Hematopoietic multipotent progenitor cell treated with erythropoietin and hydrocortisone succinate and interleukin-3 and kit ligand, for 6 days (in vitro differentiated cells): ENCODE measurements at places on chromosomes 4 and X.

DNA sequence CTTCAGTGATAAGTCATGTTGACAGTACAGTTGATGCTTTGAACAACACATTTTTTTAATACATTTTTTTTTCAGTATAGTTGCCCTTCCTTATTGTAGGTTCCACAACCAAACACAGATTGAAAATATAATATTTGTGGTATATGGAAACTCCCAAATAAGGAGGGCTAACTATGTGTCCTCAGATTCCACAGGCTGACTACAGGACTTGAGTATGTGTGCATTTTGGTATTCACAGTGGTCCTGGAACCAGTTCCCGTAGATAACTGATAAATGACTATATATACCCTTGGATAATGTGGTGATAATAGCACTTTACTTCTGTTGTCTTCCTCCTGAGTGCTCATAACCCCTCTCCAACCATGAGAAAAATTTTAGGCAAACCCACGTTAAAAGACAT, 111.6 kb upstream of the NUDT6 start:
- no peak for DNase-seq

GRCh38 chr4:80202190-80202711, 4.9 kb downstream of the PRDM8 start:
- peak; percentile 73 for DNase-seq

- DNase-seq: no peak
Observed at GRCh38 chrX:115054876-115055275, 37.5 kb upstream of the IL13RA2 start.

DNA sequence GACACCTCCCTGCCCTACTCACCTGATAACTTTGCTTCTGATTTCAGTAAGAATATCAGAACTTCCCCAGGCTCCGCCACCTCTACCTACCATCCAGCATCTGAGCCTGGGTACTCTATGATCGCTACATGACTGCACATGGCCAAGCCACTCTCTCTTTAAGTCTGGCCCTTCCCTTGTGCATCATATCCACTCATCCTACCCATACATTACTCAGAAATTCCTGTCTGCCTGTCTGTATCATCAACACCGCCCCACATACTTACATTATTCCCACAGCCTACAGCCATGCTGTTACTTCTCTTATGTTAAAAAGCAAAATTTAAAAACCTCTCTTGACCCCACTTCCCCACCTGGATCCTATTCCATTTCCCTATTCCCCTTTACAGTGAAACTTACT, 84.7 kb downstream of the SCD5 start:
- no peak for DNase-seq
